CD4-positive, alpha-beta memory T cell (primary cell): ENCODE measurements at places on chromosomes 5 and 9.

- DNase-seq: no peak
These were observed 45.9 kb downstream of the WDR36 start for GRCh38 chr5:111138096-111138495.

- no peak for DNase-seq
These were observed 475.8 kb downstream of the SPOCK1 start for GRCh38 chr5:137023371-137023770.

DNA sequence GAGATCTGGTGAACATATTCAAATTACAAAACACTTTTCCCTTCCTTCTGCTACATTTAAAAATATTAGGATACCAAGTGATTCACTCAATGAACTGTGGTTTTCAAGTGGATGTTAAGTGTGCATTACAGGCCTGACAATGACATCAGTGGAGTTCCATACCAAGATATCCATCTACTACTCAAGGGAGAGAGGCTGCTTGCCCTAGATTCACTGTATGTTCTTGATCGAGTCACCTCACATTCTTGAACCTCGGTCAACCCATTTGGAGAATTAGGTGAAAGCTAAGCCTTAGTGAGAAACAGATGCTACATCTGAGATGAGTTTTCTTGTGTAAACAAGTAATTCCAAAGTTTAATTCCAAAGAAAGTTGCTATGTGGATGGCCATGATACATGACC is 142.2 kb downstream of the FGF10 start:
- no peak for DNase-seq

GRCh38 chr9:95816716-95817115 is 58.8 kb upstream of the ERCC6L2 start:
- no peak for DNase-seq

DNA sequence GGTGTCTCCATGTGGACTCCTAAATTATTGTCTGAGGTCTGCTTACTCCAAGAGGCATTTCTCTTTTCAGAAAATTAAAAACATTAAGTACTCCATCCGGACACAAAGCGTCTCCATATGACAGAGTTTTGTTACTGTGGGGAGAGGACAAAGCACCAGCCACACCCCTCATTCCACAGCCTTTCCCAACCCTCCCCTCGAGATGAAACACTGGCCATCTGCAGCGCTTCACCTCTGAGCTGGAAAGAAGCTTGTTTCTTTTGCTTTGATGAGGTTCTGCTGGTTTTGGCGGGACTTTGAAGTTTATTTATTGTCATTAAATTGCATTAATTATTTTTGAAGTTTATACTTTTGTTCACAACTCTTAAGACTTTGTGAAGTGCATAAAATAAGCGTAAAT is 27.6 kb upstream of the NKD2 start:
- DNase-seq: no peak

GRCh38 chr5:85671223-85671970 is 946.3 kb upstream of the COX7C start:
- no peak for DNase-seq

GRCh38 chr5:142499591-142500226 is 174.9 kb upstream of the SPRY4 start:
- DNase-seq: no peak

- DNase-seq: no peak
These were observed 882.3 kb upstream of the SEMA6A start for GRCh38 chr5:117456866-117457470.

GRCh38 chr5:29822521-29822920 is 1371.0 kb upstream of the CDH6 start:
- DNase-seq: no peak

DNA sequence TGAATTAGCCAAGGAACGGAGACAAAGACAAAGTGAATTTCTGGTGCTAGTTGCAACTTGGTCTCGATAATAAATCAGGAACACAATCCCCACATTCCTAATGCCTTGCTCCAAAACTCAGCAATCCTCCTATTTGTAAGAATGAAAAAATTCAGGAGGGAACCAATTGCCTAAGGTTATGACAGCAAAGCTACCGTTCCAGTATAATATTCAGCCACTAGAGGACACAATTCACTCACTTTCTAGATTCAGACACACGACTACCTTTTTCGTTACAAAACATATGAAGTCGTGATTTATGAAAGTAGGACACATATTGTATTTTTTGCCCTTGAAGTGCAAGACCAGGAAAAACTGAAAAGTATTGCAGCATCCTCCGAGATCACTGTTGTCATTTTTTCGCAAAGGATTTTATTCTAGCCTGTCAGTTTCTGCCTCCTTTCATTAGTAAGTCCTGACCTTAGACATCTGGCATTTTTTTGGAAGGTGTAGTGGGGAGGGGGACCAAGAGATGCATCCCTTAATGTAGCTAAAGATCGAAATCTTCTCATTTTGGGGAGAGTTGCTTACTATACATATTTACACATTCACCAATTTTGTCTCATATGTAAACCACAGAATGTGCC is 133.1 kb downstream of the DOCK8 start:
- DNase-seq: no peak

DNA sequence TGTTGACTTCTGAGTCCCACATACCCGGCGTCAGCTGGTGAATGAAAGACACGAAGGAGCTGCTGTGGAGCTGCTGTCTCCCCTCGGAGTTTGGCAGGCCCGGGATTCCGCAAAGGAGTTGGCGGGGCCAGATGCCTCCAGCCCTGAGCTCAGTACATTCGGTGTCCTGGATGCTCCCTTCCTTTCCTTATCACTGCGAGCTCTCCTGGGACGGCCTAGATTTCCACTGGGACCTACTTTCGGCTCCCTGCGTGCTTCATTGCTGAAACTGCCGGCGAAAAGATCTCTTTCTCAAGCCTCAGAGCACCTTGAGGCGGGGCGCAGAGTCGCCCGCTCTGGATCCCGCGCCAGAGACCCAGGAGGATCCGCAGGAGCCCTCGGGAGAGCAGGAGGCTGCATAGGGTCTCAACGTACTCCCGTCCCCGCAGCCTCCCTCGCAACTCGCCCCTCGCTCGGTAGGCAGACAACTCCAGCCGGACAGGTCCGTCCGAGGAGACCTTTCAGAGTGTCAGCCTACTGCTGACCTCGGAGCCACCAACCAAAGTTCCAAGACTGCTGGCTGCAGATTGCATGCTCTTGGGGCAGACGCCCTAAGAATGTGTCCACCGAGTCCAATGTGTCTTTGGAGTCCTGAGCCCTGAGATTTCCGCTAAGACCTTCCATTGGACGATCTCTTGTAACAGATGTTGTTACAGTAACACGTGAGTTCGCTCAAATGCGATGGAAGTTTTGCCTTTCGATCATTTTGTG is 6.1 kb downstream of the ANXA2R start:
- no peak for DNase-seq

DNA sequence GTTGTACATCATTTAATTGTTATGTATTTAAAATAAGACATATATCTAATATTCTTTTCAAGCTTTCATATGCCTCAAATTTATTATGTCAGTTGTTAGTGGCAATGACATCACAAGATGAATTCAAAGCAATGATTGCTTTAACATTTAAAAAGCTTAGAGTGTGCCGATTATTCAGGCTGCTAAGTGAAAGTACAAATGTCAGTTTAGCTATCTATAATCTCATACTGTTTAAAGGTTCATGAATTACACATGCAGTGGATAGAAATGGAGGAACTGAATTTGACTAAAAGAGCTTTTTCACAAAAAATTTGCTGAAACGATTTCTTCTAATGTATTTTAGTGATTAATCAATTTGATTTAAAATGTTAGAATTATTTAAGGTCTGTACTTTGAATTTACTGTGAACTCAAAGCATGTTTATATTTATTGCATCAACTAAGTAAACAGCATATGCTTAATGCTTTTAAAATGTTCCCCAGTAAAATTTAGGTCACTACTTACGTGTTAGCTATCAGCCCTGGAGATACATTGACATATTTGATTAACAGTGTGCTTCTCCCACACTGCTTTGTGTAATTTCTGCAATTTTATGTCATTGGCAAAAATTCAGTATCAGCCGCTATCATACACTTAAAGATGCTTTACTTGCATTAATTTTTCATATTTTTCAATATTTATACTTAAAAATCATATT is 334.9 kb downstream of the PARP8 start:
- DNase-seq: no peak

GRCh38 chr9:16265688-16266087 is 604.8 kb downstream of the BNC2 start:
- DNase-seq: no peak

- no peak for DNase-seq
These were observed 28.0 kb downstream of the TEX10 start for GRCh38 chr9:100324594-100325200.

DNA sequence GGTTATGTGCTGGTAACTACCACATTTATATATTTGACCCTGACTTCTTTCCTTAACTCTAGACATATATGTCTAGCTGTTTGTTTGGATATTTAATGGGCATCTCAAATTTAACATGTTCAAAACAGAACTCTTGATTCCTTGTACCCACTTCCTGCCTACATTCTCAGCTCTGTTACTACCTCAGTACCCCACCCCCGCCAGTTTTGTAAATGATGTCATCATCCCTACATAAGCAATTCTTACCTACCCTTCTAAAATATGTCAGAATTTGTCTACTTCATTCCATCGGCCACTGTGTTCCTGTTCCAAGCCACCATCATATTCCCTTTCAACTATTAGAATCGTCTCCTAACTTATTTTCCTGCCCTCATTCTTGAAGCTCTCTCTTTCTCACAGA is 4.8 kb downstream of the RAD50 start:
- no peak for DNase-seq

GRCh38 chr9:127450243-127450760 is 904 bp downstream of the RPL12 start:
- peak; percentile 22 for DNase-seq

DNA sequence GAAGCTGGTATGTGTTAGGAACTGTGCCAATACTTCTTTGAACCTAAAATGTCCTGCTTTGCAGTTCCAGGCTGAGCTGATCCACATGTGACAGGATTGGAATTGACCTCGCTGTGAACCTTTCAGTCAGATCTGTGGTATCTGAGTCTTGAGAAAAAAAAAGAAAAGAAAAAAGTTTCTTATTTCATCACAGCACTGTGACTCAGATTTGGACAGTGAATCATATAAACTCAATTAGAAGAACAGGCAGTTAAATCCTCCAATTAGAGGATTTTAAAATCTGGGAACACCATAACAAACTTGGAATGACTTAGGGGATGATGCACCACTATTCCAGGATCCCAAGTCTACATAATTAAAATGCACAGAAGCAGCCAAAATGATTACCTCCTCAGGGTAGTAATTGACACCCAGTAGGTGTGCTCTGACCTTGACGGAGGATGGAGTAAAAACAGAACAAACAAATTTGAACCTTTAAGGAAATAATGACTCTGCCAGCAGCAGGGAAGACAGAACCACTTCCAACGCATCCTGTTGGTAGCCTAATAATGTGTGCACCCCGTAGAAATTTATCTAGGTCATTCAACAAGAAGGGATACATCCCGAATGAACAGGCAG is 57.8 kb upstream of the RAI14 start:
- no peak for DNase-seq

- no peak for DNase-seq
These were observed 22.5 kb downstream of the GLT6D1 start for GRCh38 chr9:135616619-135617537.

DNA sequence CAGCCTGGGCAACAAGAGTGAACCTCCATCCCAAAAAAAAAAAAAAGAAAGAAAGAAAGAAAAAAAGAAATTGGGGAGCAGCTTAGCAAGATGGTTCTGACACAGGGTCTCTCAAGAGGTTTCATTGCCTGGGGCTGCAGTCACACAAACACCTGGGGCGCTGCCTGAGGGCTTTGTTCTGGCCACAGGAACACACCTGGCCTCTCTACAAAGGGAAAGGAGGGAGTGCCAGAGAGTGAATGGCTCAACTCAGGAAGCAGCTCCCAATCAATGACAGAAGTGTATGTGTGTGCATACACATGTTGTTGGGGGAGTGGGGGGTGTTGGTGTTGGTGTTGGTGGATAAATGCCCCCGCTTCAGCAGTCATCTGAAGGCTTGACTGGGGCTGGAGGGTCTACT is 32.4 kb upstream of the CTNNA1 start:
- DNase-seq: no peak

GRCh38 chr9:72718503-72718902 is 197.1 kb downstream of the TMC1 start:
- no peak for DNase-seq

- no peak for DNase-seq
These were observed 317.7 kb upstream of the IRX4 start for GRCh38 chr5:2200261-2200950.

DNA sequence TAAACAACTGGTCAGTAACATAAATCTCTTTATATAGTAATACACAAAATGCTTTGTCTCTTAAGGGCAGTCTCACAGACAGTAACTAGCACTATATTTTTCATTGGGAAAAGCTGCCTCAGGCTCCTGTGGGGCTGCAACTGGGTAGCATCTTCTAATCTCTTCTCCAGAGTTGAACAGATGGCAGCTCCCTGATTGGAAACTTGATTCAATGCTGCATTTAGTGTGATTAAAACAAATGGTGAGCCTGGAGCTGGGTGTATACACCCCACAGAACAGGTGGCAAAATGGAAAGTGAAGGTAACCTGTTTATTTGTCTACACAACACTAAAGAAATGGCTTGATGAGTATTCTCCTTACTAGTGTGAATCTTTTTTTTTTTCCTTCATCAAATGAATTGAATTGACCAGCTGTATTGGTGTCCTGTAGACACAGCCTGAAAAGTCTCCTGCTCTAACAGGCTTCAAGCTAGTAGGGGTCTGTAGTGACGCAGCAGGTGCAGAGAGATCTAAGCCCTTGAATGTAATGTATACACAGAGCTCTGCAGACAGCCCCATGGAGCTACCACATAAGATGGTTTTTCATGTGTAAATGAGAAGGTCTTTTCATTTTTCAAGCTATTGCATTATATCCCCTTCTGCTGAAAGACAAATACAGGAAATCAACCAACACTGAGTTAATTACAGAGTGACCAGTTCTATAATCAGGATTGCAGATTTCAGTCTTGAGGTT is 43.3 kb downstream of the IZUMO3 start:
- DNase-seq: no peak

DNA sequence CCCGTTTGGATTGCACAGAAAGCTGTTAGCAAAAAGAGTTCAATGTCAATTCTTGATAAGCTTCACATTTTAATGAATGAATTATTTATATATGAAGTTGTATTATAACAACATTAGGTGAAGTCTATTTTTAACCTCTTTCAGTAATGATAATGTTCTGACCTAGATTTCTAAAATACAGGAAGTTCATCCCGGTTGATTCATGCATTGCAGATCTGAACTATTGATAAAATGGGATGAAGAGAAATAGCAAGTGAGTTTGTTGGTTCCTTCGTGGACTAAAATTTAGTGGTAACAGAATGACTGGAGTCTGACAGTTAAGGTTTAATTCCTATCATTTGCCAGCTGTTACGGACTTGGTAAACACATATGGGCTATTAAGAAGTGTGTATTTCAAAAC is 180.5 kb downstream of the PCSK1 start:
- DNase-seq: no peak

GRCh38 chr5:81971111-81971711 is 612 bp upstream of the ATG10 start:
- DNase-seq: peak; percentile 74

GRCh38 chr9:125748446-125749099 is 1.4 kb downstream of the PBX3 start:
- no peak for DNase-seq

GRCh38 chr5:57720656-57721055 is 238.0 kb upstream of the ACTBL2 start:
- no peak for DNase-seq

- DNase-seq: no peak
These were observed 159.6 kb downstream of the NXNL2 start for GRCh38 chr9:88694625-88695024.

GRCh38 chr9:134707731-134708671 is 66.4 kb downstream of the COL5A1 start:
- DNase-seq: no peak

GRCh38 chr5:58998544-58998943 is 415.7 kb downstream of the RAB3C start:
- no peak for DNase-seq
